Peyer's patch (tissue), 4 donors: ENCODE measurements at places on chromosomes 1 and 21. TPM values are rescaled to one million over a fixed set of nuclear protein-coding genes. Genes with fewer than 3 reads are reported as not detected.

Gene DPT
- 20.3 TPM for total RNA-seq

Gene SLC2A5
- 335 TPM for total RNA-seq

Gene THEM5
- total RNA-seq = not detected

Gene ZNF281
- total RNA-seq = 9.1 TPM

Gene VSIG8
- not detected for total RNA-seq

Gene PLA2G4A
- total RNA-seq = 7.0 TPM

Gene S100B
- total RNA-seq = 3.4 TPM

Gene LMOD1
- total RNA-seq = 70.1 TPM

Gene ZBTB7B
- 299 TPM for total RNA-seq

- no peak for DNase-seq
- H3K27me3 ChIP-seq = no peaks in the 10 kb centered on the region
- no peaks in the 10 kb centered on the region for H3K4me1 ChIP-seq
Measured at GRCh38 chr1:174072581-174072980, 50.4 kb upstream of the RC3H1 start.

GRCh38 chr21:38082936-38083485 lies 166.8 kb upstream of the KCNJ6 start:
- H3K27me3 ChIP-seq = no peaks in the 10 kb centered on the region
- no peak overlapping the region for H3K27ac ChIP-seq
- no peak for DNase-seq
- H3K4me3 ChIP-seq = no peak overlapping the region
- no peaks in the 10 kb centered on the region for H3K4me1 ChIP-seq

DNA sequence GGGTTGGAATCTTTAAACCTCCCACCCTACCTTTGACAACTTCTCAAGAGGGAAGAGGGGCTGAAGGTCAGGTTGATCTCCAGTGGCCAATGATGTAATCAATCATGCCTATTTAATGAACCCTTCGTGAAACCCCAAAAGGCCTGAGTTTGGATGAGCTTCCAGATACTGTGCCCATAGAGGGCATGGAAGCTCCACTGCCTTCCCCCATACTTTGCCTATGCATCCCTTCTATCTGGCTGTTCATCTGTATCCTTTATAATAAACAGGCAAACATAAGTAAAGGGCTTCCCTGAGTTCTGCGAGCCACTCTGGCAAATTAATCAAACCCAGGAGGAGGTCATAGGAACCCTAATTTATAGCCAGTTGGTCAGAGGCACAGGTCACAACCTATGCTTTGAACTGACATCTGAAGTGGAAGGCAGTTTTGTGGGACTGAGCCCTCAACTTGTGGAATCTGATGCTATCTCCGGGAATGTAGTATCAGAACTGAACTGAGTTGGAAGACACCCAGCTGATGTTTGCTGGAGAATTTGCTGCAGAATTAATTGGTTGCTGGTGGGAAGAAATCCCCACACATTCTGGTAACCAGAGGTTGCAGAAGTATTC lies 24.8 kb downstream of the S100A10 start:
- H3K27me3 ChIP-seq = no peaks in the 10 kb centered on the region
- no peaks in the 10 kb centered on the region for H3K36me3 ChIP-seq
- H3K4me1 ChIP-seq = no peaks in the 10 kb centered on the region
- no peak overlapping the region for H3K27ac ChIP-seq
- no peak for DNase-seq
- no peak overlapping the region for H3K4me3 ChIP-seq

DNA sequence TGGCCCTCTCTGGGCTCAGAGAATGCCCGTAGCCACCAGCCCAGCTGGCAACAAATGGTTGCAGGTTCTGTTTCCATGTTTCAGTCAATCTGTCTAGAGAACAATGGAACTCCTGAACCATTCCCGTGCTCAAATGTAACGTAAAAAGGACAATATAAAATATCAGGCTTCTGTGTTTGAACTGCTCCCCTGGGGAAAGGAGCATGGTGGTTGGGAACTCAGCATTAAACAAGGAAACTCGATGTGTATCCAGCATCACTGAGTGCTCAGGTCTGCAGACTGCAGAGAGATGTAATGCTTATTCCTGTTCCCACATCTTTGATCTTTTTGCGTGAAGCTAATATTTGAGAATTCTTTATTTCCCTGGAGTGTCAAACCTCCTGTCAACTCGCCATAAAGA lies 326.5 kb downstream of the KIF26B start:
- H3K4me1 ChIP-seq = no peaks in the 10 kb centered on the region
- H3K4me3 ChIP-seq = no peak overlapping the region
- DNase-seq = no peak

DNA sequence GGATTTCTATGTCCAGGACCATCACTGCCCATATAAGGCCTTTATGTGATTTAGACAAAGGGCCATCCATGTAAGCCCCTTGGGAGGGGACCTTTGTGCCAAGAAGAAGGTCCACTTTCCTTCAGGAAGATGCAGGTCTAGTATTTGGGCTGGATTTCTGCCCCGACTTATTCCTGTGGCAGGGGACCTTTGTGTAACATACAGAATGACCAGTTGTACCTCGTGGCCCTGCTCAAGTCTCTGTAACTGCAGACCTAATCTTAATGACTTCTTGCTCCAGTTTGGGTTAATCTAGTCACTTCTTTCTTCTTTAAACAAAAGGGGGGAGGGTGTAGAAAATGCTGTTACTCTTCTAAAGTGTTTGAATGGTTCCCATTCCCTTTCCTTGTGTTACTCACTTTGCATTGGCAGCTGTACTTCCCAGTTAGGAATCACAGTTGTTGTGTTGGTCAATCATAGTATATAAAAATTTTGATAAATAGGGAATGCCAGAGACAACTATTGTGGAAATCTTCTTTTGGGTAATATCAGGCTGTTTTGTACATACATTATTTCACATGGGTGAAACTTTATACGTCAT lies 54.2 kb downstream of the MIGA1 start:
- no peaks in the 10 kb centered on the region for H3K27me3 ChIP-seq
- H3K4me1 ChIP-seq = peaks cover 17% of the 10 kb centered on the region
- peak overlapping the region; percentile 82 for H3K27ac ChIP-seq
- no peak for DNase-seq

DNA sequence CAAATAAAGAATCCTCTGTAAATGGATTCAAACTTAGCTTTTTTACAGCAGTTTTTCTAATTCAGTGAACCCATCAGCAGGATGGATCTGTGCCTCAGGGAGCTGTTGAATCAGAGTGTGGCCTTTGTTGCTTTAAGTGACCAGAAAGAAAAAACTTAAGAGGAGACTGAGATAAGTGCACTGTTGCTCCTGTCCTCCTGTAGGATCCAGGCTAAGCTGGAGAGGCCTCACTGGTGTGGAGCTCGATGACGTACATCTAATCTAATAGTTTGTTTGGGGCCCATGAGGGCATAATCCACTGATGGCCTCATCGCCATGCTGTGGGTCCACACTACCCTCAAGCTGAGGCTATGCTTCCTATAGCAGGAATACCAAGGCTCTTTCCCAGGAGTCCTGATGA lies 10.6 kb downstream of the DIP2A start:
- H3K27ac ChIP-seq = no peak overlapping the region
- no peaks in the 10 kb centered on the region for H3K4me1 ChIP-seq
- H3K4me3 ChIP-seq = no peak overlapping the region
- no peaks in the 10 kb centered on the region for H3K36me3 ChIP-seq
- no peaks in the 10 kb centered on the region for H3K27me3 ChIP-seq

DNA sequence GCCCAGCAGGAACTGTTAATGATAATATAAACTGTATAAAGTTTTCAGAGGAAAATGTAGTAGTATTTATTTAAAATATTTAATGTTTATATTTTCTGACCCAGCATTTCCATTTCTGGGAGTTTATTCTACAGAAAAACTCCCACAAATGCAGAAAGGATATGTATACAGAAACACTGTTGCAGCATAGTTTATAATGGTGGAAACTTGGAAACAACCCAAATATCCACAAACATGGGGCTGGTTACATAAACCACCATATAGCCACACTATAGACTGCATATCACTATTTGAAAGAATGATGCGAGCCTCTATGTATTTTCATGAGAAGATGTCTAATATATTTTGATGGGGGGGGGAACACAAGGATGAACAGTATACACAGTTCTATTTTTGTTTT lies 31.5 kb upstream of the KCNN3 start:
- no peaks in the 10 kb centered on the region for H3K36me3 ChIP-seq
- no peaks in the 10 kb centered on the region for H3K27me3 ChIP-seq
- no peak for DNase-seq
- H3K4me3 ChIP-seq = no peak overlapping the region

DNA sequence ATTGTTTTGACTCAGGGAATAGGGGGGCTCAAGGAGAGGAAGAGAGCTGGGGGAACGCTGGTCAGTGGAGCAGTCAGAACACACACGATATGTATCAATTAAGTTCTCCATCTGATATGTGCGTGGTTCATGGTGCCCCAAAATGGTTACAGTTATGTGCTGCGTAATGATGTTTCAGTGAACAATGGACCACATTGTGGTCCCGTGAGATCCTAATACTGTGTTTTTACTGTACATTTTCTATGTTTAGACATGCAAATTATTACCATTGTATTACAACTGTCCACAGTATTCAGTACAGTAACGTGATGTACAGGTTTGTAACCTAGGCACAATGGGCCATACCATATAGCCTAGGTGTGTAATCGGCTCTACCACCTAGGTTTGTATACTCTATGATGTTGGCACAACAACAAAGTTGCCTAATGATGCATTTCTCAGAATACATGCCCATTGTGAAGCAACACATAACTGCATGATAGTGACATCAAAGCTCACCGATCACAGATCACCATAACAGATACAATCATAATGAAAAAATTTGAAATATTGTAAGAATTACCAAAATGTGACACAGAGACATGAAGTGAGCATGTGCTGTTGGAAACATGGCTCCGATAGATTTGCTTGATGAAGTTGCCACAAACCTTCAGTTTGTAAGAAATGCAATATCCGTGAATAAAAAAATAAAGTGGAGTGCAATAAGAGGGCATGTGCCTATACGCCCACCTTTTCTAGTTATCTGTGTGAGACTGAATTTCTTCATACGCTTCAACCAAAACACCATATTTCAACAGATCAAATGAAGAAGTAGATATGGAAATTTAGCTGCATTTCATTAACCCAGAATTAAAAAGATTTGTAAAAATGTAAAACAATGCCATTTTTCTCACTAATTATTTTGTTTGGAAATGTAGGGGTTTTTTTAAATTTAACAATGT lies 14.8 kb upstream of the TMEM54 start:
- no peak overlapping the region for H3K4me3 ChIP-seq
- H3K4me1 ChIP-seq = peaks cover 6% of the 10 kb centered on the region
- H3K27me3 ChIP-seq = no peaks in the 10 kb centered on the region
- H3K27ac ChIP-seq = no peak overlapping the region

- H3K27ac ChIP-seq = no peak overlapping the region
- H3K36me3 ChIP-seq = no peaks in the 10 kb centered on the region
- H3K4me1 ChIP-seq = no peaks in the 10 kb centered on the region
- H3K4me3 ChIP-seq = no peak overlapping the region
- DNase-seq = no peak
Measured at GRCh38 chr21:16579538-16579937, 849.8 kb downstream of the USP25 start.

DNA sequence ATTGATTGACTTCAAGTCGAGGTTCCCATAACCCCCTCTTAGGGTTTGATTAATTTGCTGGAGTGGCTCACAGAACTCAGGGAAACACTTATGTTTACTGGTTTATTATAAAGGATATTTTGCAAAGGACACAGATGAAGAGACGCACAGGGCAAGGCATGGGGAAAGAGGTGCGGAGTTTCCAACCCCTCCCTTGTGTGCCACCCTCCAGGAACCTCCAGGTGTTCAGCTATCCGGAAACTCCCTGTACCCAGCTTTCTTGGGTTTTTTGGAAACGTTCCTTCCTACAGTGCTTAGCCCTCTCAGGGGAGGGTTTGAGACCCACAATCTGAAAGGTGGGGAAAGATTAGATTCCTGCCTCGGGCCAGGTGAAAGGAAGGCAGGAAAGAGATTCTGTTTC lies 48.2 kb downstream of the UCK2 start:
- no peaks in the 10 kb centered on the region for H3K27me3 ChIP-seq
- H3K36me3 ChIP-seq = no peaks in the 10 kb centered on the region
- H3K4me1 ChIP-seq = peaks cover 5% of the 10 kb centered on the region

DNA sequence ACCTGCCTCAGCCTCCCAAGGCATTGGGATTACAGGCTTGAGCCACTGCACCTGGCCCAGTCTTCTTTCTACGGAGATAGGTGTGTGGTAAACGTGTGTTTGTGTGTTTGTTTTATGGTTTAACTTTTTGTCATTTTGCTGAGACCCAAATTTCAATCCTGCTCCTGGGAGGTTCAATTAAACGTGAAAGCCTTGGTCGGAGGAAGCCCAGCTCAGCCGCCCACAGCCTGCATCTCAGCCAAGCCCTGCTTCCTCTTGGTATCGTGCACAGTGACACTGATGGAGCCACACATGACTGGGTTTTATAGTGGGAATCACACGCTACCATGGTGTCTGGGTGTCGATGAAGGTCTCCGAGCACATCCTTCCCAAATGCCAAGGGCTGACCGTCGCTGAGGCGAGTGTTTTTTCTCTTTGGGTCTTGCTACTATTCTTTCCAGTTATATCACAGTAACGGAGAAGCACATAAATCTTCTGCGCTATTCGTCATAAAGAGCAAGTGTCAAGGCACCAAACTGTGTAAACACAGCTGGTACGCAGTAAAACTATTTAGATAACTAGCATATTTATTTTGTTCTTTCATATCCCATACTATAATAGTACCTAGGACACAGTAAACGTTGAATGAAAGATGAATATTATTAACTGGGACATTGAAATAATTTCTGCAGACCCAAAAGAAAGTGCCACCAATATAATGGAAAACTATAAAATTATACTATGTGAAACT lies 39.3 kb downstream of the HLCS start:
- no peak overlapping the region for H3K4me3 ChIP-seq
- no peak overlapping the region for H3K27ac ChIP-seq
- DNase-seq = no peak

- no peak overlapping the region for H3K4me3 ChIP-seq
- no peak for DNase-seq
- H3K27me3 ChIP-seq = no peaks in the 10 kb centered on the region
Measured at GRCh38 chr1:100455478-100456072, 82.4 kb upstream of the GPR88 start.

GRCh38 chr21:39314143-39315027 lies 953 bp upstream of the BRWD1 start:
- H3K4me3 ChIP-seq = peak overlapping the region; percentile 77
- no peaks in the 10 kb centered on the region for H3K36me3 ChIP-seq
- DNase-seq = peak; percentile 61

GRCh38 chr21:33229784-33230544 lies at the start of gene IFNAR2:
IFNAR2 (plus strand) TSS chr21:33229938; CDS start chr21:33241923, 11,985 bp downstream.
- H3K27me3 ChIP-seq = no peaks in the 10 kb centered on the region
- H3K36me3 ChIP-seq = no peaks in the 10 kb centered on the region
- H3K4me1 ChIP-seq = no peaks in the 10 kb centered on the region
- H3K4me3 ChIP-seq = peak within 1 kb of the TSS; percentile 96
- peak; percentile 89 for DNase-seq

DNA sequence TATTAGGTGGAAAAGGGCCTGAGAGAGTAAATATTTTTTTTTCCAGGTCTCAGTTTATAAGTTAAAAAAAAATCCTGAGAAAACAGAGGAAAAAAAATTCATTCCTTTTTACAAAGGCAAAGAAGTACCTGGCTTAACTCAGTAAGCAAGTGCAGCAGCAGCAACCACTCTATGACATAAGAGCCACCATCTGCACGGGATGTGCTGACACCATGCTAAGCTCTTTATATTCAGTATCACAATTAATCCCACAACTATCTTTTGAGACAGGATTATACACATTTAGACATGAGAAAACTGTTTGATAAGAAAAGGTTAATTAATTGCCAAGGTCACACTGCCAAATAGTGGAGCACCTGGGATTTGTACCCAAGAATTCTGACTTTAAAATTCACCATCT lies 13.4 kb upstream of the DPT start:
- DNase-seq = no peak
- H3K4me1 ChIP-seq = no peaks in the 10 kb centered on the region
- H3K36me3 ChIP-seq = no peaks in the 10 kb centered on the region
- H3K4me3 ChIP-seq = no peak overlapping the region
